ENCODE measurements at places on chromosomes 16 and 17.

DNA sequence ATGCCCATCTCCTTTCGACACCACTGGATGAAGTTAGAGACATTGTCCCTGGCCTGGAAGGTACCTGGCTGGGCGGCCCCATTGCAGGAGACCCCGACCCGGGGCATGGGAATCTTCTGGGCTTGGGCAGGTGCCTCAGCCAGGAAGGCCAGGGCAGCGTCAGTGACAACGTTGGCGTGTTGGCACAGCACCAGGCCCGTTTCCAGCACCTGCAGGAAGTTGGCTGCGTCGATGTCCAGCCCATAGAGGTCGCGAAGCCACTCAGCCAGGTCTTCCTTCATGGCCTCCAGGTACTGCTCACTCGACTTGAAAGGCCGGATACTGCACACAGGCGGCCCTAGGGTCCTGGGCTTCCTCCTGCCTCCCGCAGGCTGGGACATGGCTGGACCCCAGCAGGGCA, 568 bp downstream of the GAS2L2 start:
- DNase-seq: no peak

- no peak for DNase-seq
Measured at GRCh38 chr16:68528233-68528632, 10.9 kb upstream of the ZFP90 start.

DNA sequence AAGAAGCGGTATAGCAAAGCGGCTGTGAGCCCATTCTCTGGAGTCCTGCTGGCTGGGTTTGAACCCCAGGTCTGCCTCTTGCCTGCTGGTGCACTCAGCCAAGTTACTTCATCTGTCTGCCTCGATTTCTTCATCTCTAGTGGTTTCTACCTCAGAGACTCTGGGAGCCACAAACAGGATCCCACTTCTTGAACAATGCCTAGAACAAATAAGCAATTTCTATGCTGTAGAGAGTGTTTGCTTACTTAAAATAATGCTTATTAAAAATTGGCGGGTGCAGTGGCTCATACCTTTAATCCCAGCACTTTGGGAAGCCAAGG, 75.5 kb downstream of the CMIP start:
- no peak for DNase-seq

DNA sequence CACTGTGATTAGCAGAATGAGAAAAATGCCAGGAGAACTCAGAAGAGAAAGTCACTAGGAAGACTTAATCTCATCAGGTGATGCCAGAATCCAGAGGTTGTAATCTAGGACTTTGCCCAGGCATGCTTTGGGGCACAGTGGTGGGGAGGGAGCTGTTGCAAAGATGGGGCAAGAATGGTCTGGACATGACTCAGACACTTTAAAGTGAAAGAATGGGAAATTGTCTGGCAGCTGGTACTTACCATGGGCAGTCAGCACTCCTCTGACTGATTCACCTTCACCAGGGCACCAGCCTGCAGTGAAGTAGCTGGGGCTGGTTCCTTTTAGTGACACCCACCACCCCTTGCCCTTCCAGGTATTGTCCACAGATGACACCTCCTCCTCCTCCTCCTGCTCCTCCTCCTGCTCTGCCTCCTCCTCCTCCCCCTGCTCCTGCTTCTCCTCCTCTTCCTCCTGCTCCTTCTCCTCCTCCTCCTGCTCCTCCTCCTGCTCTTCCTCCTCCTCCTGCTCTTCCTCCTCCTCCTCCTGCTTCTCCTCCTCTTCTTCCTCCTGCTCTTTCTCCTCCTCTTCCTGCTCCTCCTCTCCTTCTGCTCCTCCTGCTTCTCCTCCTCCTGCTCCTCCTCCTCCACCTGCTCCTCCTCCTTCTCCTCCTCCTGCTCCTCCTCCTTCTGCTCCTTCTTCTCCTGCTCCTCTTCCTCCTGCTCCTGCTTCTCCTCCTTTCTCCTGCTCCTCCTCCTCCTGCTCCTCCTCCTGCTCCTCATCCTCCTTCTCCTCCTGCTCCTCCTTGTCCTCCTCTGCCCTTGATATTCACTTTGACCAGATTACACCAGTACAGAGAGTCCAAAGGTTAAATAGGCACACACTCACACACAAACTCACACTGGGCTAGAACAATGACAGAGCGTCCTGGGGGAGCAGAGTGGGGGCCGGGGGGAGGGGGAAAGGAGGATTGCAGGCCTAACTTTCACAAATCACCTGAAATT, at the start of gene CHD9NB:
Gene CHD9NB, minus strand, starts transcription at position 379 of the 983 bp plus-strand sequence. CDS start 8,739 bp downstream, outside the sequence.
- DNase-seq: no peak

- no peak for DNase-seq
Measured at GRCh38 chr16:49498666-49499413, 125.2 kb downstream of the C16orf78 start.

GRCh38 chr17:67680445-67681224, 37.1 kb upstream of the NOL11 start:
- DNase-seq: no peak

DNA sequence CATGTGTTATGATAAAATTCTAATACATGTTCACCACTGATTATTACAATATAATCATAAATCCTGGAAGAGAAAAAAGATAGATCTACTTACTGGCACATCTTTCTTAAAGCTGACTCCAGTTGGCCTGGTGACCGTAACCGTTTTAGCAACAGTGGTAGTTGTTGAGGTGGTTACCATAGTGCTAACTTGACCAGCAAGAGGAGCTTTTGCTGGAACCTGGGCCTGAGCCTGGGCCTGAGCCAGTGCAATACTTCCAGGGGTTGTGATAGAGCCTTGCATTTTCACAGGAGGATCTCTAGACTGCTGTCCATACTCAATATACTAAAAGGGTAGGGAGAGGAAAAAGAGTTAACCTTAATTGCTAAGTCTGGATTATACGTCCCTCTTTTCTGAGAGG, 36.2 kb downstream of the SETD6 start:
- no peak for DNase-seq

GRCh38 chr17:34252444-34253138, 2.5 kb upstream of the CCL2 start:
- no peak for DNase-seq

DNA sequence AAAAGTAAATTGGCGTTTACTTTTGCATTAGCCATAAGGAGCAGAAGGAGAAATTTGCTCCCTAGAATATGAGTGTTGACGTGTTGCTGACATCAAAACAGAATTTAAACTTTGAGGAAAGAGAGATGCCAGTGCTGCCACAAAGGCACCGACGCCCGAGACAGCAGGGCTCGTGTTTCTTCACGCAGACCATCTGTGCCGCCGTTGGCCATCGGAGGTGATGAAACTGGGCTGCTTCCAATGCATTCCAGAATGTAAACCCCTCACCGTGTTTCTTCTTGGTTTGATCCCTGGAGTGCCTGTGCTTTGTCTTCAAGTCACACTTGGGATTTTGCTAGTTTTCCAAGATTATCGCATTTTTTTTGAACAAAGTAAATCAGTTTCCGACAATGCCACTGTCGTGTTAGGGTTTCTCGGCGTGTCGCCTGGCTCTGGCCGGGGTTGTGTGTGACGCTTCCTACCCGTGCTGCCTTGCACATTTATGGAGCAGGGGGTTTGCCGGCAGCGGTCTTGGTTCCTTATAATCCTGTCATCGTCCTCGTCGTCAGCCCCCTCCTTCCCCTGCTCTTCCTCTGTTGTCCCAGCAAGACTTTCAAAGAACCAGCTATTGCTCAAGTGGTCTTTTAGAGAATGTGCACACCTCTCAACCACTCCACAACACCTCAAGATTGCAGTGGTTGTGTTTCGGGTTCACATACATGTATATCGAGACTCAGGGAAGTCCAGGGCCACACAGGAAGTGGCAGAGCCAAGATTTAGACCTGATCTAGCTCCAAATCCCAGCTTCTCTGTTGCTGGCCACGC, 103.9 kb downstream of the METRNL start:
- no peak for DNase-seq

DNA sequence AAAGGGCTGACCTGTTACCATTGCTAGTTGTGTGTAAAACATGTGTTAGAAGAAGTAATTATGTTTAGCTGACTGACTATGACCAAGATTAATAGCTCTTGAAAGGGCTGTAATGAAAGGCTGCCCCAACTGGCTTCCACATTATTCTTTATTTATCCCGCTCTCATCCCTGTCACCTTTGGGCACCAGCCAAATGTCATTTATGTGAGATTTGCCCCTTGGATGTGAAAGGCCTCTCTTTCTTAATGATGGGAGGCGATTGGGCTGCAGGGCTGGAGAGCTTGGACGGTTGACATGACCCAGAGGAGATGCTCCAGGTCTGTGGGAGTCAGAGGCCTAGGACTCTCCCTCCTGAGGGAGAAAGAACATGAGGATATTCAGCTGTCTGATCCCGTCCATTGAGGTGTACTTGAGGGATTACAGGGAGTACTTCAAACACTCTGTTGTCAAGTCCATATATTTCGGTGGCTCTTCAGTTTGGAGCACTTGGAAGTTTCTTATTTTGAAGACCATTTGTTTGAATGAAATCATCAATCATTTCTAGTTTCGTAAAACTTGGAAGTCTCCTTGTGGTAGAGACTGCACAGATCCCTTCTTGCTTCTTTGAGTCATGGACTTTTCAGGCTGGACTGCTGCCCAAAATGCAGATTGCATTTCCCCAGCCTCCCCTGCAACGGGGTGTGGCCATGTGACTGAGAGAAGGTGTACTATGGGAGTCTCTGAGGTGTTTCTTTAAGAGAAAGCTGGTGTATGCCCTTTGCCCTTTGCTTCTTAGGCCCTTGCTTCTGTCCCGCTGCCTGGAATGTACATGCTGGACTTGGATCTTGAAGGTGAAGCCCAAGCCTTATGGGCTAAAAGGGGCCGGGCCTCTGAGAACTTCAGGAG, 51.3 kb downstream of the FTO start:
- DNase-seq: no peak

DNA sequence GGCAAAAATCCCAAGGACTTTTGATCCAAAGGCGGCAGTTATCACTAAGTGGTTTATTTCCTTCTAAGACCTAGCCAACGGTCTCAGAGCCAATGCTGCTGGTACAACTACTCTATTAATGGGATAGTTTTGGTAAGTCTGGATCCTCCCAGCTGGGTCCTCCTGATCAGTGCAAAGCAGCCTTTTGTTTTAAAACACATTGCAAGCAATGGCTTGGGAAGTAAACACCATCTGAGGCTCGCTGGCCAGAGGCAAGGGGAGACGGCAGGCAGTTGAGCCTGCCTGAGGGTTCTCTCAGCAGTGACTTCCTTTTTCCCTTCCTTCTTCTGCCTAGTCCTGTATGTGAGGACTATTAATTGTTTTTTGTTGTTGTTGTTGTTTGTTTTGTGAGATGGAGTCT, 1.6 kb upstream of the SLC5A10 start:
- DNase-seq: no peak

- no peak for DNase-seq
Measured at GRCh38 chr16:86019446-86020047, 120.6 kb downstream of the IRF8 start.

DNA sequence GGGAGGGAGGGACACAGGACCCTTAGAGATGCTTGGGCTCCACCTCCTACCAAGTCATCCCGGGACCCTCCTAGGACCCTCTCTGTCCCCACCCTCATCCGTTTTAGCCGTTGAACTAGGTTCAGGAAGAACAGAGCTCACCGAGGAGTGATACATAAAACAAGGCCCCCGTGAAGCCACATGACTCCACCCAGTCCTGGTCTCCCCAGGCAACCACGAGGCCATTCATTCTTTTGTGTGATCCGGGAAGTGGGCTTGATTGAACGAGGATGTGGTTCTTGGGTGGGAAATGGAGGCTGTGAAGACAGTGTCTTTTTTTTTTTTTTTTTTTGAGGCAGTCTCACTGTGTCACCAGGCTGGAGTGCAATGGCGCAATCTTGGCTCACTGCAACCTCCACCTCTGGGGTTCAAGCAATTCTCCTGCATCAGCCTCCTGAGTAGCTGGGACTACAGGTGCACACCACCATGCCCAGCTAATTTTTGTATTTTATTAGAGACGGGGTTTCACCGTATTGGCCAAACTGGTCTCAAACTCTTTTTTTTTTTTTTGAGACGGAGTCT, 14.8 kb downstream of the TRARG1 start:
- DNase-seq: peak; percentile 91

- DNase-seq: no peak
Measured at GRCh38 chr17:11296994-11297393, 56.0 kb downstream of the SHISA6 start.

GRCh38 chr16:22861580-22861979, 47.6 kb downstream of the HS3ST2 start:
- DNase-seq: no peak

DNA sequence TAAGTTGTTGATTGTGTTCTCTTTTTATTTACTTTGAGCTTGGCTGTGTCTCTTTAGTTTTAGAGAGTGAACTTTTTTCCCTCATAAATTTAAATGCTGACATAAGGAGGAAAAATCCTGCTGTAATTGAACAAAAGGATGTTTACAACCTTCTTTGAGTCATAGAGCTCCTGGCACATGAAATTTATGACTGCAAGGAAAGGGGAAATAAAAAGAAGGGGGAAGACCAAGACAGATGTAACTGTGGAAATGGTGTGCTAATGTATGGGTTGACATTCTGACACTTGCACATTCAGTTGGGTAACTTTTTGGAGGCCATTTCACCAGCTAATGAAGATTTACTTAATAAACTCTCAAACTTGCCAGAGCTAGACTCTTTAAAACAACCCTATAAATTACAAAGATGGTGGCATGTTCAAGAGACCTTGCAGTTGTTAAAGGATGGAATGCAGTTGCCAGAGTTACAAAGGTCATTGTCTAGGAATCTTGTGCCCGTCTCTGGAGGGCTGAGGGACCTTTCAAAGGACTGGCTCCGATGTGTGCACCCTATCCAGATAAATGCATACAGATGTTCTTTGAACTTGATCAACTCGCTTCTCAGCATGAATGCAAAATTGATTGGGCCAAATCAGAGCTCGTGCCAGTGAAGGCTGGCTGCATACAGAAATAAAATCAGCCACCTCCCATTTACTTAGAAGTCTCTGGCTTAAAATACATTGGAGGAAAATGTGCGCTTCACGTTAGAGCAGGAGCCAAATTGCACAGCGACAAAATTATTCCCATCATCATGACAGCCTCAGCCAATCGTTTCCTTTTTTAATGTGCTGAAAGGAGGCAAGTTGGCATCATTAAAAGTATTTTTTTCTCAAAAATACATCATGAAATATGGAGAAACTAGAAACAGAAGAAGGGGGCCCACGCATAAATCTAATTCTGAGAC, 289.0 kb upstream of the XYLT1 start:
- no peak for DNase-seq

DNA sequence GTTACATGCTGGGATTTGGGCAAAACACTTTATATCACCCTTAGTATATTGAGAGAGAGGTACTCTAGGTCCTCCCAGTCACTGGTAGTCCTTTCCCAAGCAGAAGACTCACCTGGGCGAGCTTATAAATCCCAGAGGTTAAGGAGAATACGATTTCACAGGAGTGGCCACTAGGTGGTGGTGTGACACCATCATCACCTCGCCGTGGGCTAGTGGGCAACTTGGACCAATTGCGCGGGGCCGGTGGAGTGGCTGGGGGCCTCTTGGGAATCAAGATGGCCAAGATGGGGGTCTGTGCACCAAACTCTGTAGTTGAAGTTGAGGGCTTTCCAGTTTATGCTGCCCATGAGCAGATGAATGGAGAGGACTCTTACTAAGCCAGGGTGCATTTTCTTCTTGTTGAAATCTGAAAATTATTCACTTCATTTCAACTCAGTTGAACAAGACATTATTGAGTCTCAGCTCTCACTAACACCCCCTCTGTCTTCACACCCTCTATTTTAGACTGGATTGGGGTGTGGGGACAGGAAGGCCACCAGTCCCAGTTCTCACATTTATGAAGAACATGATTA, 38.2 kb upstream of the PIRT start:
- no peak for DNase-seq

- DNase-seq: no peak
Measured at GRCh38 chr17:56298846-56299245, 145.6 kb downstream of the ANKFN1 start.
